ENCODE measurements at places on chromosomes 6 and 20.

- DNase-seq: no peak
These were observed 576 bp upstream of the RRP36 start for GRCh38 chr6:43020847-43021246.

DNA sequence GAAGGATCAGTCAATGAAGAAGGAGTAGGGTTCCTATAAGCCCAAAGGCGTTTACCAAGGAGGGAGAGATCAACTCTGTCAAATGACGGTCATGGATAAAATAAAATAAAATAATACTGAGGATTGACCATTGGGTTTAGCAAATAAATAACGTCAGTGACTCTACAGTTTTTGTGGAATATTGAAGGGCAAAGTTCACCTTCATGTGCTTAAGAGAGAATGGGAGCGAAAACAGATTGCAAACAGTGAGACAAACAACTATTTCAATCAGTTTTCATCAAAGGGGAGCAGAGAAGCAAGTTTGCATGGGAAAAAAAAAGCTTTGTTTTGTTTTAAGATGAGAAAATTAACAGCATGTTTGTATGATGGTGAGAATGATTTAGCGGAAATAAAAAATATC is 17.6 kb upstream of the NT5DC1 start:
- no peak for DNase-seq

- no peak for DNase-seq
These were observed 2.5 kb downstream of the KCNK5 start for GRCh38 chr6:39226639-39227329.

DNA sequence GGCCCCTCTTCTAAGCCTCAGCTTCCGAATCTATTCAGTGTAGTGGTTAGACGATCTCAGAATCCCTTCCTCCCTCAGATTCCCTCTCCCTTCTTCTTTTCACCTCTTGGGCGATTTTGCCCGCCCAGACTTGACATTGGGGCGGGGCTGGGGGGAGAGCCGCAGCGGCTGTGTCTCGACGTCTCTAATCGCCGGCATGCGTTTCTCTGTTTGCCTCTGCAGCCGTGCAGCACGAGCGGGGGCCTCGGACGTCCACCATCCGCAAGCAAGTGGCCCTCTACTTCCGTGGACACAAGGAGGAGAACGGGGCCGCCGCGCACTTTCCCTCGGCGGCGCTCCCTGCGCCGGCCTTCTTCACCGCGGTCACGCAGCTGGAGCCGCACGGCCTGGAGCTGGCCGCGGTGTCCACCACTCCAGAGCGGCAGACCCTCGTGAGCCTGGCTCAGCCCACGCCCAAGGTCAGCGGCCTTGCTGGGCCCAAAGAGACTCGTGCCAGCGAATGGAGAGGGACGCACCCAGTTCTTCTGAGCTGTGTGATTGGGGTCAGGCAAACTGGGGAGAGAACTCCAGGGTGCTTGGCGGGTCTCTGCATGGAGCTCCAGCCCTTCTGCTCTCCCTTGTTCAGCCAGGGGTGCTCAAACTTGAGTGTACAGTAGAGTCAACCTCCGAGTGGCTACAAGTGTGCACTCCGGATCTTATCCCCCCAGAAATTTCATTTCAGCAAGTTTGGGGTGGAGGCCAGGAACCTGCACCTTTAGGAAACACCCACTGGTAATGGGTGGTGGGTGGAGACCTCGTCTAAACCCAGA is 10.7 kb downstream of the NR2E1 start:
- no peak for DNase-seq
